ENCODE measurements at places on chromosomes 1 and 21. TPM values are rescaled to one million over a fixed set of nuclear protein-coding genes. Genes with fewer than 3 reads are reported as not detected.
A peak's percentile ranks its signal among the peaks of the same experiment; 100 is the strongest.

DNA sequence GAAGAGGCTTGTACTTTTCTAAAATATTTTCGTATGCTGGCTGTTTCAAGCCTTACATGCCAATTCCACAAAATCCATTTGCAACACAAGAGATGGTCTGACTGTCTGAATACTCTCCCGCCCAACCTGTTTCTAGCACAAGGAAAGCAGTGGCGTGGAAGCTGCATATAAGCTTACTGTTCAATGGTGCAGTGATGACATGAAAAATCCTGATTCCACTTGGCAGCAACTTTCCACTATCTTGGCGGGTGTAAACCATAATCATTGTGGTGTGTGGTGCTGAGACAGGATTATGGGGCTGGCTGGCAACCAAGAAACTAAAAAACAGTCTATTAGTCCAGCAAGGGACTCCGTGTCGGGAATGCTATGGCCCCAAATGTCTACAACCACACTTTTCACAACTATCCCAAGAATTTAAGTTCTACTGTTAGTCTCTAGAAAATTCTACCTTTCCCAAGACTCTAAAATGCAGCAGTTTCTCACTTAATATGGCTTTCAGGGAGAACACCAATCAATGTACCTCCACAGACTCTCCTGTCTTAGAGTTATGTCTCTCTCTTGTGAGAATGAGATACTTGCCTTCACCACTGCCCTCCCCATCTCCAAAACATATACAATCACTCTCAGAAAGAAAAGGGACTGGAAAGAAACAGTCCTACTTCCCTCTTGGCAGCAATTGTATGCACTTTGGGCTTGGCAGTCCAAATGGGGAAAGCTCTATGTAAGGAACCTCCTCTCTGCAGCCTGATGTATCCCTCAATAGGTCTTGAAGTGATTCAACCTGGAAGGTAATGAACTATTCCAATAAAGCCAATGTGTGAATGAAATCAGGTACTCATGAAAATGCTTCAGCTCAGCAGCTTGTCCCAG, 9.5 kb downstream of the COLGALT2 start:
- DNase-seq: no peak

DNA sequence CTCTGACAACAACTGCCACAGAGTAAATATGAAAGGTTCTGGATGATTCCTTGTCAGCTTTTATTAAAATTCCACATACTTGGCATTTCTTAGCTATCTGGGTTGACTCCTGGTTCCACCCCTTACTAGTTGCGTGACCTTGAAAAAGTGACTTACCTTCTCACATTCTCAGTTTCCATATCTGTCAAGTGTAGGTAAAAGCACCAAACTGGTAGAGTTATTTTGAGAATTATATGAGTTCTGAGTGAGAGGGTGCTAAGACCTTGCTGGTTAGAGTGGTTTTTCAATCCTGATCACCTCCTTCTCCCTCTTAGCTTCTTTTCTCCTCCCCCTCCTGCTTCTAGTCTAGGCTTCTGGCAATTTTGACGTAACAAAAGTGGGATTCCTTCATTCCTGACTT, 83.4 kb upstream of the ABCD3 start:
- no peak for DNase-seq

GRCh38 chr1:64080941-64081562, 122.4 kb upstream of the UBE2U start:
- DNase-seq: no peak

DNA sequence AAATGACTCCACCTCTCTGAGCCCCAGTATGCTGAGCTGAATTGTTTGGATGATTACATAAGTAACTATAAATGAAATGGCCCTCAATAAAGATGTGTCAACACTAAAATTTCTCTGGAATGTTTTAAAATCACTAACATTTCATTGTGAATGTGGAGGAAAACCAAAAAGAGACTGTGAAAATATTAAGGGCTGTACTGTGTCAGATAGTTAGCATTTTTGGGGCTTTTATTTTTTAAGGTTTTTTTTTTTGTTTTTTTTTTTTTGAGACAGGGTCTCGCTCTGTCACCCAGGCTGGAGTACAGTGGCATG, 6.3 kb downstream of the MYOC start:
- DNase-seq: no peak

DNA sequence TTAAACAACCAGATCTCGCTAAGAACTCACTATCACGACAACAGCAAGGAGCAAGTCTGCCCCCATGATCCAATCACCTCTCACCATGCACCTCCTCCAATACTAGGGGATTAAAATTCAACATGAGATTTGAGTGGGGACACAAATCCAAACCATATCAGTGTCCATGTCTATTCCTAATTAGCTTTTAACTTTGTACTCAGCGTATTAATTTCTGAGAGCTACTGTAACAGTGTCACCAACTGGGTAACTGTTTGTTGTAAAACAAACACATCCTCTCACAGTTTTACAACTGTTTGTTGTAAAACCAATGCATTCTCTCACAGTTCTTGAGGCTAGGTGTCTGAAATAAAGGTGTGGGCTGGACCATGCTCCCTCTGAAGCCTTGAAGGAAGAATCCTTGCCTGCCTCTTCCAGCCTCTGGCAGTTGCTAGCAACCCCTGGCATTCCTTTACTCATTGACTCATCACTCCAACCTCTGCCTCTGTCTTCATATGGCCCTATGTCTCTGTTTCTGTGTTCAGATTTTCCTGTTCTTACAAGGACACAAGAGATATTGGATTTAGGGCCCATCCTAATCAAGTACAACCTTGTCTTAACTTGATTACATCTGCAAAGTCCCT, 121.2 kb downstream of the LTN1 start:
- no peak for DNase-seq

DNA sequence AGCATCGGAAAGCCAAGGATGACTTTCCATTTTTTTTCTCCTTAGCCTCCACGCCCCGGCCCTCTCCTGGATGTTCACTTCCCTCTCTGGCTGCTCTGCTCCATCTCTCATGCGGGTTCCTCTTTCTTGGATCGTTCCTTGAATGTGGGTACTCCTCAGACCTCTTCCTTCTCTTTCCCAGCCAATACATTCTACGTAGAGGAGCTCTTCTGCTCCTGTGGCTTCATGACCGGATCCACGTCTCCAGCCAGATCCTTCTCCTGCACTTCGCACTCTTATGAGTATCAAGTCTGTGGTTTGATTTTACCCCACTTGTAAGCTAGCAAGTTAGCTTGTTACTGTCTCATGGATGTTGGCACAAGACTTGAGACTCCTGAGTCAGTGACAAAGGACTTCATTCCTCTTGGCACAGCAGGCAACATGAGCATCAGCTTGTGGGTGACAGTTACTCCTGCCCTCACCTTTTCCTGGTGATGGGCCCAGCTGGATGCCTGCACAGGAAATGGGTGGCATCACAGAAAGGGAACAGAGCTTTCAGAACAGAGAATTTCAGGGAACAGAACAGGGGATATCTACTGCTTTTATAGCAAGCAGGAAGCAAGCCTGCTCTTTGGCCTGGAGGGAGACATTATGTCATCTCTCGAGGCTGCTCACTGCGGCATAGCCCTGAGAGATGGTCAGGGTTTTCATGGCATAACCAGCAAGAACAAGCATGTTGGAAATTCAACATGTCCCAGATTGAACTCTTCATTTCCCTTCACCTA, 100.1 kb upstream of the KIF26B start:
- DNase-seq: no peak

DNA sequence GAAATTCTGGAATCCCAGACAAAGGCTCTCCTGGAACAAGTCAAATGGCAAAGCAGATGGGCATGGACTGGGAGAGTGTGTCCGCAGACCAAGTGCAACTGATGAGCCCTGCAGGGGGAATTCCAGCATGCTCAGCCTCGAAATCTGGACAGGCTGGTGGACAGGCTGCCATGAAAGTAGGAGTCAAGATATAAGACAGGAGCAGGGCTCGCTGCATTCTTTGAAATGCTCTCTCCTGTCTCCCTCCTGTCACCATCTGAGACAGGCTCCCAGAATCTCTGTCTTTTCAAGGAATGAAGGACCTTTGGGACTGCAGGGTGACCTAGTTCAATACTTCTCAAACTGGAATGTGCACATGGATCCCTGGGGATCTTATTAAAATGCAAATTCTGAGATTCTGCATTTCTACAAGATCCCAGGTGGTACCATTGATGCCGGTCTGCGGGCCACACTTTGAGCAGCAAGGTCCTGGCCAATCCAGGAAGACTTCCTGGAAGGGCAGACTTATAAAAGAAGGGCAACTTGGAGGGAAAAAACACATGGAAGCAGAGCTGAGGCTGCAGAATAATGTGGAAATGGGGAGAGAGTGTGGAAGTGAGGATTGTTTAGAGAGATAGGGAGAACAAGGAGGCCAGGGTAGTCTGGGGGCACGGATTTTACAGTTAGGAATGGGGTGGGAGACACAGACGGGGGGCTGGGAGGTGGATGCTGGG, 29.8 kb downstream of the TNNT2 start:
- DNase-seq: no peak

DNA sequence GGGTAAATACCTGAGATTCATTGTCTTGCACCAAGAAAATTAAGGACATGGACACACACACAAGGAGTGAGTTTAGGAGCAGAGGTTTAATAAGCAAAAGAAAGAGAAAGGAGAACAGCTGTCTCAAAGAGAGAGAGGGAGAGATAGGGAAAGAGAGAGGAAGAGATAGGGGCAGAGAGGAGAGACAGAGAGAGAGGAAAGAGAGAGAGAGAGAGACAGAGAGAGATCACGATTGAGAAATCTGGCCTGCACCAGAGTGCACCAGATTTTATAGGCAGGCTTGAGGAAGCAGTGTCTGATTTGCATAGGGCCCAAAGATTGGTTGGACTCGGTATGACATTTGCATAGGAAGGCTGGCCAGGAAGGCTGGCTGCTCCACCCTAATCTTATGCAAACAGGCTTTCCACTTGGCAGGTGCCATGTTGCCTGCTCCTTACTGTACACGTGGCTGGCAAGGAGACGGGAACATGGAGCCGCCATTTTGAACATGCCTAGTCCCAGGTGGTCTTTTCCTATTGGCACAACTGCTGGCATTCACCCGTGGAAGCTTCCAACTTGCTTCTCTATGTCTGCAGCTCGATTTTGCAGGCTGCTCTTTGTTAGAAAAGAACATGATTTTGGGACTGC, 419.9 kb downstream of the ZP4 start:
- no peak for DNase-seq

DNA sequence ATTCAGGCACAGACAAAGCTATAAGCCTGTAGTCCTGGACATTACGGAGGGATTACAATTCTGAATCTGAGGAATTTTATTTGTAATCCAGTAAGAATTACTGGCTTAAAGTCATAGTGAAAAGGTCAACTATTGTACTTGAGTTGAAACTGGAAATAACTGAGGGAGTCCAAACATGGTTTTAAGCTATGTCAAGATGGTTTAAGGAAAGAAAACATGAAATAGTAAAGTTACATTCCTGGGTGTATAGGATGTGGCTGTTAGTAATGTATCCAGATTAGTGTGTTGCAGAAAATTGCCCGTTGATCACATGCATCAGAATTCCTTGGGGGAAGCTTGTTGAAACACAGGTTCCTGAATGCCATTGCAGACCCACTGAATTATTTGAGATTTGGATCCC, 124.8 kb upstream of the GORAB start:
- DNase-seq: no peak

- DNase-seq: no peak
Observed at GRCh38 chr21:18114810-18115209, 129.8 kb upstream of the CHODL start.

DNA sequence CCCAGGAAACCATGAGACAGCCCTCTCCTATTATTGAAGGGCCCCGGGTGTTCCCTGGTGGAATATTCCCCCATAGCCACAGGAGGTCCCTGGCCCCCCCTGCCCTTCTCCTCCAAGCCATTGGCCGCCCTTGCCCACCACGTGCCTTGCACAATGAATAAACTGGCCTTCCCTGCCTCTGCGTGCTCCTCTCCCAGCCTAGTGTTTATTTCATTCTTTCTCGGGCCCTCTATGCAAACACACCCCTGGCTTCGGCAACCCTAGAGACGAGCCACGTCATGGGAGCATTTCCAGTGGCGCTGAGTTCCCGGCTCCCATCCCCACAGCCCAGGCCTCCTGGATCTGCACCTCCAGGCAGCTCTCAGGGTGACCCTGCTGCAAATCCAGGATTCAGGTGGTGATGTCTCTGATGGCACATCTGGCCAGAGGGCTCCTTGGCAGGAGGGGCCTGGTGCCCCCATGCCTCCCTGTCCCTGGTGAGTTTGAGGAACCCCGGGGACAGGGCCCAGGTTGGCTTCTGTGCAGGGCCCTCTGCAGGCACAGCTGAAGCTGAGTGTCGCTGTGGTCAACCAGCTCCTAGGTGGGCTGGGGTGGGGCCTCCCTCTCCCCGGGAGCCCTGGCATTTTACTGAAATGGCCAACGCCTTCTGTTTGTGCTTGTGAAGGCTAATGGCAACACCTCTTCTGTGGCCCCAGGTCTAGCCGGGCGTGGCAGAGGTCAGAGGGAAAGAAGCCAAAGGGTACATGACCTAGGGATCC, 6.2 kb downstream of the KRTAP10-12 start:
- no peak for DNase-seq

DNA sequence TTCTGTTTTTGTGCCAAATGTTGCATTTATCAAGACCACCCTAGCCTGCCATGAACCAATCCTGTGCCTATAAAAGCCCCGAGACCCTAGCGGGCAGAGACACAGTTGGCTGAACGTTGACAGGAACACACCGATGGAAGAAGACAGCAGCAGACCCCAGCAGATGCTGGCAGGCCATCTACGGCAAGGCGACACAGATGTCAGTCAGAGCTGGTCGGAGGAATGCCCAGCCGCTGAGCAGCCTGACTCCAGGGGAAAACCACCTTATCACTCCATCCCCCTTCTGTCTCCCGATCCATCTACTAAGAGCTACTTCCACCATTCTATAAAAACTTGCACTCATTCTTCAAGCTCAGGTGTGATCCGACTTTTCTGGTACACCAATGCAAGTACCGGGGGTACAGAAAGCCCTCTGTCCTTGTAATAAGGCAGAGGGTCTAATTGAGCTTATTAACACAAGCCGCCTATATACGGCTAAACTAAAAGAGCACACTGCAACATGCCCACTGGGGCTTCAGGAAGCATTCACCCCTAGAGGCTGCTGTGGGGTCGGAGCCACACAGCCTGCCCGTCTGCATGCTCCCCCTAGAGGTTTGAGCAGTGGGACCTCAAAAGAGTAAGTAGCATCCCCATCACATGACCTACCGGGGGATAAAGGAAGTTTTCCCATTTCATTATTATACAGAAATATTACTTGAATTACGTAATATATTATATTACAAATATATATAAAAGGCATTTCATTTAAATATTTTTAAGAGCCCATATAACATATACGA, 1156.3 kb upstream of the B3GALT2 start:
- no peak for DNase-seq

- no peak for DNase-seq
Observed at GRCh38 chr1:204275695-204276370, 62.0 kb upstream of the GOLT1A start.

GRCh38 chr21:31457675-31458074, 113.6 kb upstream of the TIAM1 start:
- no peak for DNase-seq

GRCh38 chr1:41241354-41241748, 755 bp downstream of the SCMH1 start:
- peak; percentile 76 for DNase-seq

Gene SPRR2G
- not detected for total RNA-seq

Gene LCE3D
- not detected for total RNA-seq

Gene PADI1
- not detected for total RNA-seq

Gene RGS13
- total RNA-seq: not detected

Gene KRTAP19-3
- total RNA-seq: not detected
